SW 1271 (cell line): ENCODE measurements at places on chromosomes 2 and 18.

DNA sequence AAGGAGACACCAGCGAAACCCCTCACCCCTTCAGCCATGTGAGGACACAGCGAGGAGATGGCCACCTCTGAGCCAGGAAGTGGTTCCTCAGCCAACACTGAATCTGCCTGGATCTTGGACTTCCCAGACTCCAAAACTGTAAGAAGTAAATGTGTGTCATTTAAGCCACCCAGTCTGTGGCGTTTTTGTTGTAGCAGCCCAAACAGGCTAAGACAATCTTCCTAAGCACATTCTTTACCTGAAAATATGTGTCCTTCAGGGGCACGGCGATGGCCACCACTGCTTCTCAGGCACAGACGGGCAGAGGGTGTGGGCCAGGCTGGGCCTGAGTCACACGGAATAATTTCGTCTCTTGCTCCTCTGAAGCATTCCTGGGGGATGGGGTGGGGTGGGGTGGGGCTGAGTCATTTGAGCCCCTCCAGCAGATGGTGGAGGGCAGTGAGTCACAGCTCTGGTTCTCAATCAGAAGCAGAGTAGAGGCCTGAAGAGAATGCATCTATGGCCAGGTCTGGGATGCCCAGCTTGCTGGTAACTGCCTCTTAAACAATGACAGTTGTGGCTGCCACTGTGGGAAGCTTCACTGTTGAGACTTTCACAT lies 142.4 kb downstream of the CAPN13 start:
- peak; percentile 59 for DNase-seq

DNA sequence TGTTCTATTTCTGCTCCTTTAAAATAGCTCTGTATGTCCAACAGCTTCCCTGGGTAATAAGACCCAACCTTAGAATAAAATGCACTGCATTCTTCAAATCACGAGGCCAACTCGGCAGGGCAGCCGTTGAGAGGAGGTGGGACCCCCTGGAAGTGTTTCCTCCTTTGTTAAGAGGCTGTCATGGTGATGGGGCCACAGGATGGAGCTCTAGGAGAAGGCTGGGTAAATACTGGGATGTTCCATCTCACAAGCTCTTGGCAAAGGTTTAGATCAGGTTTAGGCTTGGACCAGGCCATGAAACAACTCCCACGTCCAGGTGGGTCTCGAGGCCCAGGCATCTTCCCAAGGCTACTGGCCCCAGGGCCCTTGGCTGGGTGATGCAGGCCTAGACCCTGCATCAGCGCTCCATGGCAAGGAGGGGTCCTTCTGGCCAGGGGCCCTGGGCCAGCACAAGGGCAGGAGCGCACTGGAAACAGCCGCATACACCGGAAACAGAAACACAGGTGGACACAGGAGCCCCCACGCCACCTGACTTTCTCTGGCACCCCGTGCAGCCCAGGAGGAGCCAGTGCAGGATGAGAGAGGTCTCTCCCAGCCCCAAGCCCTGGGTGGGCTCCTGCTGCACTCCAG lies 38.8 kb upstream of the OTOS start:
- no peak for DNase-seq

DNA sequence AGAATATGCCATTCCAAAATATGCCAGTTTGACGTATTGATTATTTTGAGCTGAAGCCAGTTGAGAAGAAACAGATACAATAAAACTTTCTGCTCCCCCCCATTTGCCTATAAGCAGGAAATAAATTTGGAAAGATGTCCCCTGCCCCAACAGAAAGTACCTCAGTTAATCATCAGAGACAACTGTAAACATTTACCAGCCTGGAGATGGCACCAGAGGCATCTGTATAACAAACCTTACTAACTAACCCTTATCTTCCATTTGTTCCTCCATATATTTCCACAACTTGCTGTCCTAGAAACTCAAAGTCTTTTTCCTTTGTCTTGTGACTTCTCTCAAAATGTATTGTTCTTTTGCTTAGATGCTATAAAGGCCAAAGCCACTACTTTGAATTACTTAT lies 93.8 kb downstream of the AKAIN1 start:
- no peak for DNase-seq

DNA sequence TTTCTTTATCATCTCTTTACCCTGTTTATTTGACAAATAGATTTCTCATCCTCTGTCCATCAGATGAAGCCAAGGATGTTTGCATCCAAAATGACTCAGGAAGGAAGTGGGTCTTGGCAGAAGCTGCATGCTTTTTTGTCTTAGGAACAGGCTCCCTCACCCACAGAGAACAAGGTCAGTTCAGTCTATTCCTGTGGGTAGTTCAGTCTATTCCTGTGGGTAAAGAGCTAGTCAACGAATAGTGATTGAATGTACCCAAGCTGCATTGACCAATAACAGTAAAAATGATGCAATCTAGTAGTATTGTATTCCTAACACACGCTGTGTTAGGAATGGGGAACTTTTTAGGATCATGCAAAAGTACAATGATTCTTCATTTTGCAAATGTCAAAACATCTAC lies 290.8 kb upstream of the TANK start:
- DNase-seq: no peak

- no peak for DNase-seq
These were observed 344.9 kb downstream of the DCDC2C start for GRCh38 chr2:4047961-4048891.

DNA sequence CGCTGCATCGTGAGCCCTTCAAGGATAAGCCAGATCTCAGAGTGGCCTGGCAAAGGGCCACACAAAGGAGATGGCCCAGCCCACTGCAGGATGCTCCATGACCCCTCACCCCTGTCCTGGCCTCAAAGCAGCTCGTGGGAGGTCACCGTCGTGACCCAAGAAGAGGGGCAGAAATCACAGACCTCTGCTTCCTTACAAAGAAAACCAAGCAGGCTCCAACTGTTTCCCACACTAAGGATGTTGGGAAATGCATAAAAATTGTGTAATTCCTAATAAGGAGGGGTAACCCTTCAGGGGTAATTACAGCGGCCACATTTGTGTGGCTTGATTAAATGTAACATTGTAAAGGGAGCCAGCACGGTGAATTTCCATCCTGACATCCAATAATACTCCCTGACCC lies 102.3 kb downstream of the BOD1L2 start:
- DNase-seq: no peak
